ENCODE measurements at places on chromosomes 5 and 9. TPM values are rescaled to one million over a fixed set of nuclear protein-coding genes. Genes with fewer than 3 reads are reported as not detected.

Gene RMI1
- total RNA-seq = 6.8 TPM

Gene SAXO1
- not detected for total RNA-seq

Gene PCDHGB1
- total RNA-seq = 1.1 TPM

Gene HTR4
- not detected for total RNA-seq

Gene CDH6
- not detected for total RNA-seq

Gene GABRA1
- not detected for total RNA-seq

Gene BHMT
- total RNA-seq = not detected

Gene ITGA1
- 61.1 TPM for total RNA-seq

Gene RMRP
- total RNA-seq = 194,626 TPM

Gene TIFAB
- not detected for total RNA-seq
